Stimulated activated CD4-positive, alpha-beta T cell treated with anti-CD3 and anti-CD28 coated beads, TNF-alpha, amount 100 ng/mL, for 24 hours (primary cell): ENCODE measurements at places on chromosomes 16 and 17.

- no peak for DNase-seq
Observed at GRCh38 chr17:9956474-9957131, 51.5 kb upstream of the RCVRN start.

GRCh38 chr17:6753006-6753445, 2.8 kb upstream of the XAF1 start:
- DNase-seq: no peak

DNA sequence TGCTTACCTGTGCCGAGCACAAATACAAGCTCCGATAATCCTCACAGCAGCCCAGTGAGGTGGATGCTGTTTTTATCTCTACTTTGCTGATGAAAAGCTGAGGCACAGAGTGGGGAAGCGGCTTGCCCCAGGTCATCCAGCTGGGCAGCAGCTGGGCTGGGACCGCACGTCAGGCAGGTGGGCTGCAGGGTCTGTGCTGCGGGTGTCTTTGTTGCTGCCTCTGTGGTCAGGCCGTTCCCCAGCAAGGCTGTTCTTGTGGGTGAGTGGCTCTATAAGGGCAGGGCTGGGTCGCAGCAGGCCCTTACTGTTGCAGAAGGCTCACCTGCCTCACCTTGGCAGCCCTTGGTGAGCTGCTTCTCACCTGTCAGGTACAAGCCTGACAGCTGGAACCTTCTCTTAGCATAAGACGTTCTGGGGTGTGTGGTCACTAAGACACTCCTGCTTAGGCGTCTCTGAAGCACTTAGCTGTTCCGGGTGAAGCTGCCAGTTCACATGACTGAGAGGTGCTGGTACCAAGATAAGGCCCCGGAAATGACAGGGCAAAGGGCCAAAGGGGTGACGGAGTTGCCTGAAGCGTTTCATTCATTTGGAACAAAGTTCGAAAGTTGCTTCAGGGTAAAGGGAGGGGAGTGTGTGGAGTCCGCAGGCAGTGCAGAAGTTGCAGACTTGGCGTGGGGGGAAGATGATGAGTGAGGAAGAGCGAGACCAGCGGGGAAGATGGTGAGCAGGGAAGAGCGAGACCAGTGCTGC, 17.4 kb downstream of the IRF8 start:
- DNase-seq: no peak

- no peak for DNase-seq
Observed at GRCh38 chr17:81336296-81336929, 41.3 kb upstream of the SLC38A10 start.

DNA sequence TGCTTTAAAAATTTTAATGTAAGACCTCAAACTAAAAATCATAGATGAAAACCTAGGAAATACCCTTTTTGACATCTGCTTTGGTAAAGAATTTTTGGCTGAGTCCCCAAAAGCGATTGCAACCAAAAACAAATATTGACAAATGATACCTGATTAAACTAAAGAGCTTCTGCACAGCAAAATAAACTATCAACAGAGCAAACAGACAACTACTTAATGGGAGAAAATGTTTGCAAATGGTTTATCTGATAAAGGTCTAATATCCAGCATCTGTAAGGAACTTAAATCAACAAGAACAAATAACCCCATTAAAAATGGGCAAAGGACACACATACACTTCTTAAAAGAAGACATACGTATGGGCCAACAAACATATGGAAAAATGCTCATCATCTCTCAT, 242.5 kb downstream of the BCAS3 start:
- DNase-seq: no peak

DNA sequence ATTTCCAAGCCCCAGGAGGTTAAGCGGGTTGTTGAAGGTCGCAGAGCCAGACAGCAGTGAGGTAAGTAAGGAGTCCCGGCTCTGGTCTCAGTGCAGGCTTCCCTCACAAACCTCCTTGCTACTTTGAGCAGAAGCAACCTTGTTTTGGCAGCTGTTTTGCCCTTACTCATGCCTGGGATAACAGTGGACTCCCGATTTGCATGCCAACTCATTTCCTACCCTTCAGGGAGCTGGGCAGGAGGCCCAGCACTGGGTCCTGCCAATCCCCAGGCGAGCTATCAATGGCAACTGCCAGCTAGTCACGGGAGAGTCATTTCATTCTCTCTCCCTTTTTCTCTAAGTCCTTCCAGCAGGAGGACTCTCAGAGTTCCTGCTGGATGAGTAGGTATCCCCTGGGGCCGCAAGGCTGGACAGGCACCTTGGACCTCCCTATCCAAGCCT, 72.0 kb upstream of the KSR1 start:
- no peak for DNase-seq

- no peak for DNase-seq
Observed at GRCh38 chr17:2980211-2980903, 83.0 kb downstream of the OR1D5 start.

- DNase-seq: no peak
Observed at GRCh38 chr17:68649324-68649723, 48.2 kb upstream of the FAM20A start.

DNA sequence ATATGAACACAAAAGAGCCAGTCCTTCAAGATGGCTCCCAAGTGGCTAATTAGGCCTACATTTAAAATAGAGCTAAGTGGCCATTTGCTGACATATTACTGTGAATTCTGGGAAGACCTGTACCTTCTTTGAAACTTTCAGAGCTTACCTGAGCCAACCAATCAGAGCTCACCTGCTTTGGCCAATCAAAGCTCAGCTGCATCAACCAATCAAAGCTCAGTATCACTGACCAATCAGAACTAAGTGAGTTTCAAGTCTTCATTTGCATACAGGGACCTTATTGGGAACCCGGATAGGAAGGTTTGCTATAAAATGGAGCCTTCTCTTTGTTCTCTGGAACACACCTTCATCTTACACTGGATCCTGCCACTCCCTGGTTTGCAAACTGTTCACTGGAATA, 63.7 kb downstream of the FOXL1 start:
- no peak for DNase-seq

DNA sequence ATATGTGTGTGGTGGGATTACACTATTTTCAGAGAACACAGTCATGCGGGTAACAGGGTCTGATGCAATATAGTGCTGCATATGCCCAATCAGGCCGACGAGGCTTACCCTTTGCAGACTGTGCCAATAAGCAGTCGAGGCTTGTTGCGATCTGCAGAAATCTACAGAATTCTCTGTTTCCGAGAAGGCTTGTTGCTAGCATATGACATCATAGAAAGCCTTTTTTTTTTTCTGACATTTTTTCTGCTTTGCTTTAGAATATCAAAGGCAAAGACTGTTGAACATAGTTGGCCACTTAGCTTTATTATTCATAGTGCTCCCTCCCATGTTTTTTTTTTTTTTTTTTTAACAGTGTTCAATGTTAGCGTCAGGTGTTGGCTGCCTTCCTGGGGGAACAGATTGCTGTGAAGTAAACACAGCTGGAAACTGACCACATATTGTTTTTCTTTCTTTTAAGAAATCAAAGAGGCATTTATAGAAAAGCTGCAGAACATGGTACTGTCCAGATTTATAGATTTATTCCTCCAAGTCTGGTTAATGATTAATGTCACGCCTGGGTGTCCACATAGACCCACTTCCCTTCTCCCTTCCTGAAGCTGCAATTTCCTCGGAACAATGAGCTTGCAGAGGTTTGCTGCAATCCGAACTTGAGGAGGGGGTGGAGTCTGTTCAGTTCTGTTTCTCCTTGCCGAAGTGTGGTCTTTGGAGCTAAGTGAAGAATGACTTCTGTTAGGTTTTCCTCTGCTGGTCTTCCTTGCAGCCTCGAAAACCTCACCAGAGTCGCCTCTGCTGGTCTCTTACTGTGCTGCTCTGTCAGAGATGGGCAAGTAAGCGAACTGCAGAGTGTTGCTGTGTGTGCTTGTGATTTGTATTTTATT, 87.3 kb downstream of the MAP2K6 start:
- no peak for DNase-seq

GRCh38 chr17:17175340-17175739, 30.8 kb downstream of the PLD6 start:
- no peak for DNase-seq

- peak; percentile 7 for DNase-seq
Observed at GRCh38 chr17:79933863-79934652, 94.8 kb upstream of the CBX4 start.

DNA sequence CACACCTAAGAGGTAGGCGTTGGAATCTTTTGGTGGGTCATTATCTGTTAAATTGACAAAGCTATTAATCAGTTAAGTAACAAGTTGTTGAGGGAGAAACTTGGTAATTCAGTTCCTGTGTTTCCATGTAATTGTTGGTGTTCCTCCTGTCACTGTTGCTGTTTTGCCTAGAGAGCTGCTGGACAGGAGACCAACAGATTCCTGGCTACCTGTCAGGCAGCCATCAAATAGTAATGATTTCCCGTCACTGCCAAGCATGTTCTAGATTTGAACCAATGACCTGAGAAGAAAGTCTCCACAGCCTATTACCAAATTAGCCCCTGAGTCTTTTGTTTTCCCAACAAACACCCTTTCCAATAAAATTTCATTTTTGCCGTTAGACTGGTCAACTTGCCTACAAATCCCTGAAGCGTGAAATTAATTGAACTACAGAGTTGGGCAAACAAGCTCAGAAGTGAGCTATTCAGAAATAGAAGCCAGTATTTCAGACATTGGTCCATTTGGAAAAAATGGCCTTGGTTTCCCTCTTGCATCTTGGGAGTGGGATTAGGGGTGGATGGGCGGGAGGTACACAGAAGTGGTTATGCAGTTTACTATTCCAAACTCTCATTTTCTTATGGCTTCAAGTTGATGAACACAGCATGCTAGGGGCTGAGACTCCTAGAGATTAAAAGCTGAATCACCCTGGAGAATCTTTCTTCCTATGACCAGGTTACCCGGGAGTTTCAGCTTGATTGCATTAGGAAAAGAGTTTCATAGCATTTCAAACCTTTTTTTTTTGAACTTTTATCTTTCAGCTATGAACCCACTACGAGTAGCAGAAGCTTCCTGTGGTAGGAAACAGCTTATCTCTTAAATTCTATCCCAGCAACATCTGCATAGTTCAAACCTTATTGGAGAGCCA, 262.8 kb upstream of the MAF start:
- DNase-seq: no peak

DNA sequence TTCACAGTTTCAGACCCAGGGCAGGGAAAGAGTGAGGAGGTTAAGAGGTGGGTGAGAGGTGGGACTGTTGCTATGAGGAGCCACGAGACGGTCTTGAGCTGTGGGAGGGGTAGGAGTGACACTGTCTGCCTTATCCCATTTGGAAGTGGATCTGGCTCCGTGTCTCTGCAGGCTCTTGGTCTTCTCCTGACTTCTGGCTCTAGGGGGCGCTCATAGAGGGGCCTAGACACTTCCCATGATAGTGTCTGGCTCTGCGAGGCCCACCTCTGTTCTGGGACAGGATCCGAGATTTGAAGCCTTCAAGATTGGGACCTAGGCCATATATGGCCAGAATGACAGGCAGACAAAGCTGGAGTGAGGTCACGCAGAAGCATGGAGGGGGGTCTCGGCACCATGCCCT, 204.5 kb downstream of the GSG1L start:
- DNase-seq: no peak

DNA sequence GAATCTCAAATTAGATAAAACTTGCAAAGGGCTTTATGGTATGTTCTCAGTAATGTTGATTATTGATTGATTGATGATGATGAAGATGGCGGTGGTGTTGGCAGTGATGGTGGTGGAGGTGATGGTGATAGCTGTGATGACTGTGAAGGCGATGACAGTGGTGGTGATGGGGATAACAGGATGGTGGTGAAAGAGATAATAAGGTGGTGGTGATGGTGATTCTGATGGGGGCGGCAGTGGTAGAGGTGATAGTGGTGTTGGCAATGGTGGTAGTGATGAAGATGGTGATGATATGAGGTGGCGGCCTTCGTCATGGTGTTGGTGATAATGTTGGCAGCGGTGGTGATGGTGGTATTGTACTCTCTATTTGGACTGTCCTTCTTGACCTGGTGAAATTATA, 238.3 kb downstream of the XYLT1 start:
- no peak for DNase-seq

- no peak for DNase-seq
Observed at GRCh38 chr17:48027322-48027981, 10.1 kb downstream of the COPZ2 start.

DNA sequence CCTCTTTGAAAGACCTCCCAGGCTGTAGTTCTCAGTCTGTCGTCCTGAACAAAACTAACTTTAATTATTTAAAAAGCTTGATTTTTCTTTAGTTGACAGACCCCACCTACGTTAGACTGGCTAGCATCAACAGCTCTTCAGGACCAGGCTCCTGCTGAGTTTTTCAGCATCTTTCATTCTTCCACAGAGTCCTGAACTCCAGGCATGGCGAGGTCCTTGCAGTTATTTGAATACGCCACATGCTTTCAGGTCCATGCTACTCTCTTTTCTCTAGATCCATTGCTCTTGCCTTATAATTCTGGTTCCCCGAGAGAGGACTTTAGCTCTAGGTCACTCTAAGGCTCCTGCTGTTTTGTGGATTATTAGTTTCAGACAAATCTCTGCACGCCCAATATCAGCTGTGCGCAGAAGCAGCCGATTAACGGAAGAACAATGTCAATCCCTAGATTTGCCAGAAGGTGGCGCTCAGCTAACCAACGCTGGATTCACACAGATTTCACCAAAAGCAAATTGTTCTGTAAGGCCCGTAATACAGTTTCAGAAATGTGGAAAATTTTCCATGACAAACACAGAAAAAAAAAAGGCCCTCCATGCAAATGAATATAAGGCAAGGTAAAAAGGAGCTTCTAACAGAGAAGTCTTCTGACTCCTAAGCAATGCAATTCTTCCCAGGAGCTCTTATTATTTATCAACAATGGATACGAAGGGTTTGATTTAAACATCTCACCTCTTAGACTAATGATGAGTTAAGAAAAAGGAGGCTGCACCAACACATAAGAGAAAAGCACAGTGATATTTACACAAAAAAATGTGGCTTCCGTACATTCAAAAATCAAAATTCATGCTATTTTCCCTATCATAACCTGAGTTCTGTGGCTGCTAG, 33.5 kb upstream of the BCO1 start:
- peak; percentile 42 for DNase-seq

DNA sequence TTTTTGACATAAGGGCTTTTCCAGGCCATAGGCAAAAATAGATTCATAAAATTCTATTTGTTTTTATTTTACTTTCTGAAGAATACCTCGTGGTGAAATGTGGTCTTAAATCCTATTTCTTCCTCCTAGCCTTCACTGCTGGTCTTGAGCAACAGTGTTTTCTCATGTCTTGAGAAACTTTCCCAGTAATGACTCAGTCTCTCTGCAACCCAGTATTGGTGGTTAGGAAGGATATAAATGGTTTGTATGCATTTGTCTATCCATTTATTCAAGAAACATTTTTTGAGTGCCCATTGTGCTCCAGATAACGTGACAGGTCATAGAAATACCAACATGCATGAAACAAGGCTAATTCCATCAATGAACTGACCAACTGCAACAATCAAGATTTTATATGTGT, 213.9 kb downstream of the TMEM114 start:
- DNase-seq: no peak

- DNase-seq: no peak
Observed at GRCh38 chr16:54291656-54292487, 5.3 kb upstream of the IRX3 start.

DNA sequence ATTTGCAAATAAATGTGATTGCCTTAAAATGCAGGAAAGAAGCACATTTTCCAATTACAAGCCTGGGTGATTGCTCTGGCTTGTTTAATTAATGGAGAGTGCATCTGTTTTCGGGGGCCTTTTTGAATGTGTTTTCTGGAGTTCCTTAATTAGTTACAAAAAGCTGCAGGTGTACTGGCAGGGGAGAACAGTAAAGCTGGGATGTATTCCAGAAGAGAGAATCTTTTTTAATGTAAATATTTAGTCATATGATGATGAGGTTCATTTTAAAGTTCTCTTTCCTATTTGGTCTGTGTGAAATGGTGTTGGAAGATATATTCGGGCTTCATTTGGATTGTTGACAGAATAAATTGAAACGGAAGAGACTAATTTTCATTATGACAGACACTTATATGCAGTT, 70.9 kb upstream of the N4BP1 start:
- DNase-seq: no peak
